ENCODE measurements at places on chromosomes 2 and 18.

- peak; percentile 59 for DNase-seq
Observed at GRCh38 chr2:105802587-105802986, 57.9 kb downstream of the NCK2 start.

DNA sequence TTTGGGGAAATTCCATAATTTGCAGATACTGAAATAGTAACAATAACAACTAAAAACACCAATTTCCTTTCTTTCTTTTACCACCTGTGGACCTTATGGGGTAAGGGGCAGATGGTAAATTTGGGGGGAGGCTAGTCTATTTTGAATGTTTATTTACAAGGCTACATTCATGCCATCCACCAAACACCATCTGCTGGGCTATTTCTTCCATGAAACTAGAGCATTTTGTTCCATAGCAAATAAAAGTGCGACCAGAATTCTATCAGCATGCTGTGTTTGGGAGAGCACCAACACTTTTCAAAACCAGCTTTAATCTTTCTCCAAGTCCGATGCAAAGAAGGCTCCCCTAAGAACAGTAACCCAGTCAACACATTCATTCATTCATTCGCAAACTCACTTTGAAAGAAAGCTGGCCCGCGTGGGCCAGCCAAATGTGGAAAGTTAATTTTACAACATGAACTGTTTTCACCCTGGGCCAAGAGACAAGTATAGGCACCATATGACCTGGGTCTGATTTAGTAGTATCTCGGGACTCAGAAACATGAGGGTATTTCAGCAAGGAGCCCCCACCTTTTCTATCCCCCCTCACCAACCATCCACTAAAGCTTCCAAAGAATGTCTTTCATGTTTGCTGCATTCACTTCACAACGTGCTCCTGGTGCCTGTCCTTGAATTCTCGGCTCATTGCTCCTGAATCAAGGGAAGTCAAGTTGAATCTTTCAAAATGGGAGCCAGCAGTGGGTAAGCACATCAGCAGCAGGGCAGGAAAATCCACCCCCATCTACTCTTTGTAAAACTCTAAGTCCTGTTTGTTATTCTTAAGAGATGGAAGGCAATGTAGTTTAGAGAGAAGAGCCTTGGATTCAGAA is 210.6 kb downstream of the C1D start:
- DNase-seq, result no peak

DNA sequence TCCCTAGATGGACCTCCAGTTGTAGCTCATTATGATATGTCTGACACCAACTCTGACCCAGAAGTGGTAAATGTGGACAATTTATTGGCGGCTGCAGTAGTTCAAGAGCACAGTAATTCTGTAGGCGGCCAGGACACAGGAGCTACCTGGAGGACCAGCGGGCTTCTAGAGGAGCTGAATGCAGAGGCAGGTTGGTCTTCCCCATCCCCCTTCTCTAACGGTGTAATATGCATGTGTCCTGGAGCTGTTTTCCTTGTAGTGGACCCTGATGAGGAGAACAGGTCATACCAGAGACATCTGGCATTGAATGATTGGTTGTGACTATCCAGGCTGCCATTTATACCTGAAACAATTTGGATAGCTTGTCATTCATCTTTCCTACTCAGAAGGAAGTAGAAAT is 135.8 kb downstream of the HAUS1 start:
- no peak for DNase-seq

- no peak for DNase-seq
Observed at GRCh38 chr2:60926741-60927552, 45.6 kb downstream of the REL start.

- no peak for DNase-seq
Observed at GRCh38 chr2:216344950-216345300, 27.4 kb downstream of the MARCHF4 start.

Data from activated naive CD8-positive, alpha-beta T cell treated with anti-CD3 and anti-CD28 coated beads, Interleukin-2, amount 50 U/mL, for 24 hours (primary cell).